Activated CD4-positive, CD25-positive, alpha-beta regulatory T cell treated with anti-CD3 and anti-CD28 coated beads, Interleukin-2, amount 50 U/mL, for 24 hours (primary cell): ENCODE measurements at places on chromosomes 12 and 14.

DNA sequence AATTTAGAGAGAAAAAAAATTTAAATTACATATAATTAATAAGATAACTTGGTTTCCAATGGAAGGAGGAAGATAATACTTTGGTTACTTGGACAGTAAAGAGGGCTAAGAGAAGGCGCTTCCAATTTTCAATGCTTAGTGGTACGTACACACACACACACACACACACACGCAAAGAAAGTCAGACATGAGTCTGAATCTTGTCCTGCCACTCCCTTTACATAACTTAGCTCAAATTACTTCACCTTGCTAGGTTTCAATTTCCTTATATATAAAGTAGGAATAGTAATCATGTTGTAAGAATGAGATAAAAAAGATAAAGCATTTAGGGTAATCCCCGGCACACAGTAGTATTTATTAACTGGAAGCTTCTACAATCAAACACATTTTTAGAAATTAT, 39.7 kb upstream of the VCPKMT start:
- ATAC-seq, result no peak

GRCh38 chr12:88726806-88727720, 146.8 kb upstream of the KITLG start:
- ATAC-seq, result no peak

DNA sequence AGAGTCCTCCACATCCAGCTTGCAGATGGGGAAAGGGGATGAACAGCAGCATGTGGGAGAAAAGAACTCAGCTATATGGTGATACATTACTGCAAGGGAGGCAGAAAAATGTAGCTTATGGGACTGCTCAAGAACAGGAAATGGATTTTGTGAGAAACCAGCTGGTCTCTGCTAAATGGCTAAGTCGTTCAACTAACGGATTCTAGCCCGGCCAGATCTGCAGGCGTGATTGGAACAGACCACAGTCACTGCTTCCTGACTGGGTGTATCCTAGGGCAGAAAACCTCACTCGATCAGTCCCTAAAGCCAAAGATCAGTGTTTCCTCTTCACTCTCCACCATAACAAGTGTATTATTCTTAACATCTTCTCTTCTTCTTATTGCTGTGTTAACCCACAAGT, 8.1 kb upstream of the PTGDR start:
- no peak for ATAC-seq

DNA sequence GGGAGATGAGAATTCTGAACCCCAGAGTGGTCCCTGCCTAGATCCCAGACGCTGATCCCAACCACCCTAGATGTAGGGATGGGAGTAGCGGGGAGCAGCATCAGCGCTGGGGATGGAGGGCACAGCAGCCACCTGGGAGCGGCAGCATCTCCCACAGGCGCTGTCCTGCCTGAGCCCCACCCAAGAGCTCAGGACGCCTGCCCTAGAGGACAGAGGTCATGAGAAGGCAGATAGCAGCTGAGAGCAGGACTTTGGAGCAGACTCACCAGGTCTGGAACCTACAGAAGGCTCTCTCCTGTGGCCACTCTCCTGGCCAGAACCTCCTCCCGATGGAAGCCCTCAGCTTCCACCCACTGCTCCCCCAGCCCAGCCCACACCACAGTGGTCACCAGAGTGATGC, 7.2 kb downstream of the CCDC85C start:
- ATAC-seq, result no peak

DNA sequence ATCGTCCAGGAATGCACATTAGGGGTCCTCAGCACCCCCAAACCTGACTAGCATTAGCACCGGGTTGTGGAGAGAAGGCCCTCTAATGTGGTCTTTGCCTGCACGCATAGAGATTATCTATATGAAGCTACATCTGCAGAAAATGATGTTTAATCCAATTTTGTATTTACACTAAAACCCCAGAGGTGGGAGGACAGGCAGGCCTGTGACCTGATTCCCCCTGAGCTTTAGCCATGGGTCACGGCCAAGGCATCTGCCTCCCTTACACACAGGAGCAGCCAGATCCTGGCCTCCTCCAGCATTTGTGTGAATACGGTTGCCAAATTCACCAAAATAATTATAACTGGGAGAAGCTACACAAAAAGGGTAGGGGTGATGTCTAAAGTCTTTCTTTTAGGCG, 7.0 kb downstream of the APOLD1 start:
- no peak for ATAC-seq

- no peak for ATAC-seq
These were observed 62.3 kb upstream of the EGLN3 start for GRCh38 chr14:34012978-34013720.

GRCh38 chr14:53501361-53502211, 348.5 kb upstream of the DDHD1 start:
- no peak for ATAC-seq

GRCh38 chr12:124852329-124852831, 11.3 kb downstream of the SCARB1 start:
- ATAC-seq, result no peak

DNA sequence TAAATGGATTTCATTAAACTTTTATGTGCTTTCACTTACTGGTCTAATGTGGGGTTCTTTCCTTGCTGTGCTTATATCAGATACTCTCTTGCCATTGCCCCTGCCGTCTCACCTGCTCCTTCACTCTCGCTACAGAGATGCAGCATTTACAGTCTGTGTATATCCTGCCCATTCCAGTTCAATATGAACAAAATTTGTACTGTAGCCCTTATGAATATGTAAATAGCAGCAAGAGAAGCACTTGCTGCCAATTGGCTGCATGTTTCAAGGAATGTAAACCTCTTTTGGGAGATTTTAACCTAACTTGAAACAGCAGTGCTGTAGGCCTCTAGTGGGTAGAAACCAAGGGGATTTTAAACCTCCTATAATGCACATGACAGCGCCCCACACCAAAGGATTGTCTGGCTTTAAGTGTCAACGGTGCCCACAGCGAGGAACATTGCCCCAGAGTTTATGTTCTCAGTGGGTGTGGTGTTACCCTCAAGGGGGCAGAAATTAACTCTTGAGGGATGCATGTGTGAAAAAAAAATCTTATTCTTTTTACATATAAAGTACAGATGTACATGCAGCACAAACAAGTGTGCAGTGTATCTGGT, 19.1 kb downstream of the PCNX1 start:
- no peak for ATAC-seq

- ATAC-seq, result no peak
These were observed 8.9 kb downstream of the WNK1 start for GRCh38 chr12:761256-761655.

DNA sequence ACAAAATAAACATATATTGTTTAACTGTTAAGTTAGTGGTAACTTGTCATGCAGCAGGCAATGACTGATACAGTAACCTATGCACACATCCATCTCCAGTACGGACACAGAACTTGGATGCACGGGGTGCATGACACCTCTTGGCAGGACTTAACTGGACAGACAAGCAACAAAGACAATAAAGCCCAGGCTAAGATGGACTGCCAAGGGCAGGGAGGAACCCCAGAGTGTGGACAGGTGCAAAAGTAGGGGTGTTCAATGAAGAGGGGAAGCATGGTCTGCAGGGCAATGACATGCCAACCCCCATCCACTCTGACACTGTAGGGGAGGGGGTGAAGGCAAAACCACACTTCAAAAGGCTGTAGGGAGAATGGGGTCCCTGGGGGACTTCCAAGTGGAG, 11.7 kb downstream of the SSH1 start:
- ATAC-seq, result no peak

DNA sequence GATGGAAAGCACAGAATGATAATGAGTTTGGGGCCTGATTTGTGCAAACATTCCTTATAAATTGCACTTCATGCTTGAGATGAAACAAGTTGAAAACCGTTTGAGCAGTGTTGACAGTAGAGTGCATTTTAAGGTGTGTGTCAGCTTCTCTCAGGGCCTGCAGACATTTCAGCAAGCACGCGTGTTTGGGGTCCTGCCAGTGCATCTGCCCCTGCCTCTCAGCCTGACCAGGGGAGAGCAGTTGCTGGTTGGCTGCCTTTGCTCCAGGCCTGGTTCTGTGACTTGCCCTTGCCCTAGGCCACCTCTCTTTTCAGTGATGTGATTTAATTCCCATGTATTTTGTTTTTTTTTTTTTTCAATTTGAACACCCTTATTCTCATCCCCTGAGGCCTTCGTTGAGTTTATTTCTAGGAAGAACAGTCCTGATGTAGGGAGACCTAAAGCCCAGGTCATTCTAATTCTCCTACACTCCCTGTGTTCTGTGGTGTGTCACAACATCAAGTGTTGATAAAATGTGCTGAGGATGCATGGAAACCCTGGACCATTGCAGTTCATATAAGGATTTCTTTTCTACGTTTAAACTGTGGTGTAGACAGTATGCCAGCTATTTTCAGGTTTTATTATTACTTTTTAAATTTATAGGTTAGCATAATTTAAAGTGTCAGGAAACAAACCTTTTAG, 40.1 kb upstream of the AMN start:
- ATAC-seq, result no peak

DNA sequence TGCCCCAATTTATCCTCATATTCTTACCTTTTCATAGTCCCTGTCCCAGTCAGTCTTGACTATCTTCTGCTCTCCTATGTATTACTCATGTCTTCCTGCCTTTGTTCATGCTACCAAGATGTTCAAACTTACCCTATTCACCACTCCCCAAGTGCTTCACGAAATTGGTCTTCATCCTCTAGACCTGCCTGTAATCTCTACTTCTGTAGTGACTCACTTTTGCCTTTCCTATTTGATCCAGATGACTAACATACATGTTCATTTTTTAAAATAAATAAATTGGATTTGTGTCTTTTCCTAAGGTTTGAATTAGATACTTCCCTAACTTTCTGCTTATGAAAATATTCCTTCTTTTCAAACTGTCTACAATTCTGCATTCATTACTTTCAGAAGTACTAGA, 107.7 kb upstream of the PPM1H start:
- no peak for ATAC-seq

GRCh38 chr12:56020423-56021184, at the start of gene IKZF4:
Gene IKZF4, plus strand, starts transcription at chr12:56021043. Its CDS starts 451 bp downstream, at chr12:56021494.
- ATAC-seq, result peak; percentile 7

DNA sequence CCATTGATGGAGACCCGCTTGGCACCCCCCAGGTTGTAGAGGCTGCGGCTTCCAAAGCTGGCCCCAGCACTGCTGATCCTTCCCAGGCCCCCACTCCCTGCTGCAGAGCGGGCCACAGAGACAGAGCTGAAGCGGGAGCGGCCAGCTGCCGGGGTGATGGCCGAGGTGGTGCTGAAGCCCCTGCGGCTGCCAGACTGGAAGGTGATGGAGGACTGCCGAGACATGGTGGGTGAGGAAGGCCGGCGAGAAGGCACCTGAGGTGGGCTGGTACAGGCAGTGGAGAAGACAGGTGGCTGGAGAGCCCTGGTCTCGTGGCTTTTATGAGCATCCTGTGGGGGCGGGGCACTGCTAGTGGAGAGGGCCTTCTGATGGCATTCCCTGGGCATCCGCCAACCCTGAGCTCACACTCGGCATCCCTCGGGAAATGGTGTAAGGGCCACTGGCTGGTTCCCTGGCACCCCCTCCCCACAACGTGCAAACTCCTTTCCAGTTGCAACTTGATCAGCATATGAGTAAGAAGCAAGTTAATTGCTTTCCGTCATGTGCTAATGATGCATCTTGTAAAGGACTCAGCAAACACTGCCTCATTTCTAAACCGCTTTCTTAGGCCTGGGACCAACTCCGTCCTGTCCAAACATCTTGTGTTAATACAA, at the start of gene KRT75:
TSS of gene KRT75 (minus strand) at position 291 of the 653 bp plus-strand sequence. CDS start at position 224, 67 bp downstream.
- ATAC-seq, result no peak

DNA sequence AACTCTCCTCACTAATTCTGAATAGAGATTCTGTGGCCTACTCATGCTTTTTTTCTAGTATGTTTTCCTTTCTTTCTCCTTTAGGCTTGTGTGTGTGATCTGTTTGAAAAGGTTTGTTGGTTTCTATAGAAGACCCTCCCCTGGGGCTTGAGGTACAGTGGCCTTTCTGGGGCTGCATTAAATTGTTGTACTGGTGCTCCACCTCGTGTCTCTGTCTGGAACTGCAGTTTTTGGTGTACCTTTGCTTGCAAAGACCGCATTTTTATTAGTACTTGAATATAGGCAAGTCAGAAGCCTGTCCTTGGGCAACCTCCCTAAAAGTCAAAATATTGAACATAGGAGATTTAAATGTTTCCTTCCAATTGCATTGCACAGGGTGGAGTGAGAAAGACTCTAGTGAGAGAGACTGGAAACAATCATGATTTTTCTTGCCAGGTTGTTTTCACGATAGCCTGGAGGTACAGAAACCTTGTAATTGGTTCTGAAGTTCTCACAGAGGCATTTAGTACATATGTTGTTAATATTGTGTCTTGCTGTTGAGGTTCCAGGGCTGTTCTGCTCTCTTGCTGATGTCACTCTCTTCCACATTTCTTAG, 39.0 kb downstream of the SLCO1B1 start:
- no peak for ATAC-seq

GRCh38 chr14:75661499-75661814, 411 bp downstream of the TTLL5 start:
- ATAC-seq, result no peak

DNA sequence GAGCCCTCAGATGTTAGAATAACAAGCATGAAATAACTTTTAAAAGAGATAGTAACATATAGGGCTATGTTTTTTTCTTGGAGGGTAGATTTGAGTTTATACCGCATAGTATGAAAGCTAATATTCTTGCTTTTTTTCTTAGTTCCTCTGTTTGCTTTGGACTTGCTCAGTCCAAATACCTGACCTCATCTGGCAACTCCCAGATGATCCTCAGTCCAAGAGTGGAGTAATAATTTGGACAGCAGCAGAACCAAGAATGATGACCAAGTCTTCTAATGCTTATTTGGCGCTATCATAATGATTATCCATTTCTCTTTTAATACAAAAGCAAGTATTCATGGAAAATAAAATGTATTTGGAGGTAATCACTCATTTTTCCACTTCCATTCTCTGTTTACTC, 45.6 kb downstream of the GUCY2C start:
- no peak for ATAC-seq

DNA sequence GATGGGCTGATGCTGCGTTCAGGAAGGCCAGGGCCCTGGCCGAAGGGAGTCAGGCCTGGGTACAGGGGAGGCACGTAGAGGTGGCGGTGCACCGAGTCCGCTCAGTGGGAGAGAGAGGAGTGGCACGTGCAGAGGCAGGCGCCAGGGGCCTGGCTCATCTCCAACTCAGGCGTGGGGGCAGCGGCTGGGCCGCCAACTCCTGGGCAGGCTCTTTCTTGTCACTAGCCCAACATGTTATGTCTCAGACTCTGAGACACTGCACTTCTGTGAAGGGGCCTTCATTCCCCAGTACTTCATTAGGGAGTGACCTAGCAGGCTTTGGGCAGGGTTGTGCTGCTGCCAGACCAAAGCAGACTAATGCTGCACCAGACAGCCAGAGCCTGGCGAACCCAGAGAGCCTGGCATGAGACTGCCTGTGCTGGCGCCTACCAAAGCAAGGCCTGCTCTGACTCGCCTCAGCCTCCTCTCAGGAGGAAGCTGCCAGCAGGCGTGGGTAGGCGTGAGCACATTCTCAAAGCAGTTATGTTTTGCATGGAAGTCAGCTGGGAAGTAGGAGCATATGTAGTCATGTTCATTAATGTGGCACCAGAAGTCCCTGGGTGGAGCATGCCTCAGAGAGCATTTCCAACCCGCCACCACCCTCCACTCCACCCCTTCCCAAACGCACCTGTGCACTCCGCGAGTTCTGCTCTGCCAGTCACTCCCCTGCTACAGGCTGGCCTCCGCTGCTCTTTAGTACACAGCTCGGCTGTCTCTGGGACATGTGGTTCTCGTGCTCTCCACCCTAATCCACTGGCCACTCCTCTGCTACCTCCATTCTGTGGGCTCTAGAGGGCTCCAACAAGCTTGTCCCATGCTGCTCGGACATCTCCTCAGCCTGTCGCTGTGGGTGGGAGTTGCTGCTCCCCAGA, 9.7 kb downstream of the CKB start:
- no peak for ATAC-seq

GRCh38 chr14:90993792-90994191, 66.6 kb downstream of the RPS6KA5 start:
- ATAC-seq, result peak; percentile 25

- ATAC-seq, result no peak
These were observed 101.2 kb downstream of the NINJ2 start for GRCh38 chr12:561908-562593.
